Transverse colon (tissue), 4 donors: ENCODE measurements at places on chromosomes 2 and 18. TPM values are rescaled to one million over a fixed set of nuclear protein-coding genes. Genes with fewer than 3 reads are reported as not detected.

TEX44 gene
- not detected for total RNA-seq

LIMS3 gene
- total RNA-seq, result 3.7 TPM

PJVK gene
- total RNA-seq, result not detected

SCLY gene
- 11.1 TPM for total RNA-seq

CD207 gene
- 0.95 TPM for total RNA-seq

DSG2 gene
- 272 TPM for total RNA-seq

REG1A gene
- not detected for total RNA-seq

GRCh38 chr2:34401186-34401585, 802.1 kb upstream of the FAM98A start:
- no peak for DNase-seq
- no peaks in the 10 kb centered on the region for H3K36me3 ChIP-seq
- no peaks in the 10 kb centered on the region for H3K4me1 ChIP-seq
- no peaks in the 10 kb centered on the region for H3K27me3 ChIP-seq

DNA sequence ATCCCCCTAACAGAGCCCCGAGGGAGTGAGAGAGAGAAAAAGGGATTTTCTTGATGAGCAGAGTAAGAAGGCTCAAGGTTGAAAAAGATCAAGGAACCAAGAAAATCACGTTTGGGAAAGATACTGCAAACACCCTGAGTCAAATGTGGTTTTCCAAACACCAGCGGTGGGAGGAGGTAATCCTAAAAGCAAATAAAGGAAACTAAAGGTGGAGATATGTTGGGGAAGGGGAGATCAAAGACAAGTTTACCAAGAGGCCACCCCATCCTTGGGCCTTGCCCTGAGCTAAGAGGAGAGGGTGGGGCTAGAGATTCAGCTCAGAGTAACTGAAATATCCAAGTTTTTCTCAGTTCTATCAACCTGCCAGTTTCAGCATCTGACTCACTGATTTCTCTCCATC, 332.3 kb downstream of the ETAA1 start:
- no peaks in the 10 kb centered on the region for H3K4me1 ChIP-seq
- no peak overlapping the region for H3K27ac ChIP-seq
- H3K4me3 ChIP-seq, result no peak overlapping the region
- DNase-seq, result no peak
- no peaks in the 10 kb centered on the region for H3K27me3 ChIP-seq

GRCh38 chr2:24517247-24517646, 26.2 kb downstream of the NCOA1 start:
- peaks cover 14% of the 10 kb centered on the region for H3K4me1 ChIP-seq
- H3K27me3 ChIP-seq, result no peaks in the 10 kb centered on the region
- H3K36me3 ChIP-seq, result no peaks in the 10 kb centered on the region
- no peak overlapping the region for H3K4me3 ChIP-seq

DNA sequence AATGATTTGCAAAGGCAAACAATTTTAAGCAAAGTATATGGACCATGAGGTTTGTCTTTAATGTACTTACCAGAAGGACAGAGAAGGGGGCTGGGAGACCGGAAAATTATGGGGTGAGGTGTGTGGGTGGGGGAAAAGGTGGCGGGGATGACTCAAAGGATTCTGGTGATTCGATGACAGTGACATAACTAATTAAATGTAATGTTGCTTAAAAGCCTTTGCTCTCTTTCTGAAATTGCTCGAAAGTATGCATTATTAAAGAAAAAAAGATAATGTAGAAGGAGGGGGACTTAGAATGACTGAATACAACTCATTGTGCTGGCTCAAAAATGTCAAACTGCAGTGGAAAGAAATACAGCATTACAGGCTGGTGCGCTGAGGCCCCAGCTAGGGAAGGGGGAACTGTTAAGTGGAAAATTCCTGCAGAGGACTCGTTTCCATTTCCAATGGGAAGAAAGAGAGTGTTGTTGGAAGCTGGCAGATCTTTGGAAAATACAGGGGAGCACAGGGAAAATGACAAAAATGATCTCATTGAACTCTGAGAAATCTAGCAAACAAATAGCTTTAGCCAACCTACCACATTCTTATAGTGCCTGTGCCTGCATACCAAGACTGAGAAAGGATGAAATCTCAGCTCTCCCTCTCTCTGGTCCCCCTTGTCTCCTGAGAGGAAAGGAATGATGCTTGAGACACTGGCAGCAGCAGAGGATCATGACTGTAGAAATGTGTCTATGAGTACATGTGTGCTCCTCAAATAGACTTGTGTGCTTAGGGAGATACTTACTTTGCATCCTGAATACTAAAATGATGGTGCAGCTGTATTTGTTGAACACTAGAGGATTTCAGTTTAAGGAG, 632.4 kb downstream of the NYAP2 start:
- peaks cover 23% of the 10 kb centered on the region for H3K27me3 ChIP-seq
- DNase-seq, result no peak
- no peak overlapping the region for H3K27ac ChIP-seq
- H3K4me3 ChIP-seq, result peak overlapping the region; percentile 25
- no peaks in the 10 kb centered on the region for H3K36me3 ChIP-seq
- H3K4me1 ChIP-seq, result no peaks in the 10 kb centered on the region

DNA sequence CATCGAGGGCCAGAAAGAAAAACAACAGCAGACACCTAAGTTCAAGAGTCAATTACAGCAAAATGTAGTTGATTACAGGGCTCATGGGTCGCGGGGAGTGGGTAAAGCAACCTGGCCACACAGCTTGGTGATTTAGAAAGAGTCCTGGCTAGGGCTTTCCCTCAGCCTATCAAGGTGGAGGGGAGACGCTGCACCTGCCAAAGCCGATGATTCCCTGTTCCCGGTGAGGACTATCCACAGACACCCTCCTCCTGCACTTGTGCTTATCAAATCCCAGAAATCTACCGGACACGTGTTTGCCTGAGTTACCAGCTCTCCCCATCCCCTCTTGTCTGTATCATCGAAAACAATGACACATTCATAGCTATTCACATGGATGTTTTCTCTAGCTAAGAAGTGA, 7.0 kb upstream of the SOX11 start:
- no peak for DNase-seq
- H3K4me1 ChIP-seq, result no peaks in the 10 kb centered on the region
- H3K27ac ChIP-seq, result no peak overlapping the region
- no peak overlapping the region for H3K4me3 ChIP-seq
- peaks cover 4% of the 10 kb centered on the region for H3K27me3 ChIP-seq

GRCh38 chr2:170563401-170563800, 151.7 kb upstream of the SP5 start:
- H3K4me3 ChIP-seq, result no peak overlapping the region
- no peak overlapping the region for H3K27ac ChIP-seq
- DNase-seq, result no peak
- H3K27me3 ChIP-seq, result no peaks in the 10 kb centered on the region
- no peaks in the 10 kb centered on the region for H3K36me3 ChIP-seq
- H3K4me1 ChIP-seq, result no peaks in the 10 kb centered on the region

DNA sequence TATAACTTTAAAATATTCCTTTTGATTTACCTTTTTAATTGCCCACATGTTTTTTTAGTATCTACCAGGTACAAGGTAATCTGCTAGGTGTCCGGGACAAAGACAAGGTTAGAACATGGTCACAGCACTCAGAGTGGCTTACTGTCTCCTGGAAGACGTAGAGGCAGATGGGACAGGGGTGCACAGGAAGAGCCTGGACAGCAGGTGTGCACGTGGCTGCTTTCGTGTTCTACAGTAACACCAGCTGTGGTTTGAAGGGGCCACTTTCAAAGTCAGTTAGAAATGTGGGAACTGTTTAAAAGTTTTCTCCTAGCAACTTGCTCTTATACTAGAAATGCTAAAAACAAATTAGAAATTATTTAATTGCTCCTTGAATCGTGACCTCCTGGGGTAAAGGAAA, 102.9 kb upstream of the ALPP start:
- peak; percentile 26 for DNase-seq
- H3K27ac ChIP-seq, result peak overlapping the region; percentile 35
- no peak overlapping the region for H3K4me3 ChIP-seq
- H3K27me3 ChIP-seq, result no peaks in the 10 kb centered on the region

GRCh38 chr18:31039426-31039825, 3.1 kb downstream of the DSC3 start:
- no peak overlapping the region for H3K27ac ChIP-seq

DNA sequence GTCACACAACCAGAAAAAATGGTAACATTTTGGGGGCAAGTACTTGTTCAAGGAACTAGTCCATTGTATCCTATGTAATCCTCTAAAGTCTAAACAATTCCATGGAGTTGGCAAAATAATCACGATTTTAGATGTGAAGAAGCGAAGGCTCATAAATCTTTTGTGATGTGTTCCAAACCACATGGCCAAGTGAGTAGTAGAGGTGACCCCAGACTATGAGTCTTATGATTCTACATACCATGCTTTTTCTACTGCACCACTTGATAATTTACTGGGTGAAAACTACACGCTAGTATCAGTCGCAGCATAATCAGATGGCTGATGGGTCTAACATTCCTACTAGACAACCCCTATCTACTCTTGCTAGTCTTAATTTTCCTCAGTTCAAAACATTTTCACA, 371.4 kb downstream of the OSR1 start:
- no peaks in the 10 kb centered on the region for H3K4me1 ChIP-seq
- no peak for DNase-seq
- no peak overlapping the region for H3K4me3 ChIP-seq

DNA sequence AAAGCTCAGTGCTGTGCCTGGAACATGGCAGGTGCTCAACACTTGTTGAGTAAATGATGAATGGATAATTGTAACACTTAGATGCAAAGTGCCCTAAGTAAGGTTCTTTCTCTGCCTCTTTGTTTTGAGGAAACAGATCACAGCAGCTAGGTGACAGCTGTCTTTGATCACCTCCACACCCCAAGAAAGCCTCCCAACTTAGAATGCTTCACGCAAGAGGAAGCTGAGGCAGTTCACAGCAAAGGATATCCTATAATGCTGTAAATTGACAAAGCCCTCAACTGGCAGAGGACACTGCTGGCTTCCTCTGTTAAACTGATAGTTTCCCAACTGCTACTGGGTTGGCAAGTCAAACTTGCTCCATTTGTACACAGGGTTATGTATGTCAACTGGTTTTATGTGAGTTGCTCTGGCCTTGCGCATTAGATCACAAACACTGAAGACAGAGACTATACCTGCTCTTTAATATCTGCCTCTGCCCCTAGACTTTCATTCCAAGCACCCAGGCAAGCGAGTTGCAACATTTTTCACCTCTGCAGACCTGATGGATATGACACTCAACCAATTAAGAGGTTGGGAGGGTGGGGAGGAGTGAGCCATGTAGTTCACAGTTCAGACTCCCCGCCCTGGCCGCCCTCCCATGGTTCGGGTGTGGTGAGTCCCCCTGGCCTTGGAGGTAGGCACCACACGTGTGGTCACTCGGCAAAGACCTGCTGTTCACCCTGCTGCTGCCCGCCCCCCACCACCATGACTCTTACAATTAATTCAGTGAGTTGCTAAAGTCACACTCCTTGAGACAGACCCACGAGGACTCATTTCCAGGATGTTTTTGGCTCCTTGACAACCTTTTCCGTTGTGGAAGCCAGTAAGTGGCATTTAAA, 4.8 kb upstream of the MALL start:
- peaks cover 15% of the 10 kb centered on the region for H3K4me1 ChIP-seq
- H3K27ac ChIP-seq, result no peak overlapping the region
- DNase-seq, result no peak
- H3K4me3 ChIP-seq, result no peak overlapping the region

- no peak overlapping the region for H3K4me3 ChIP-seq
- no peaks in the 10 kb centered on the region for H3K36me3 ChIP-seq
- peaks cover 39% of the 10 kb centered on the region for H3K4me1 ChIP-seq
- no peak for DNase-seq
- no peaks in the 10 kb centered on the region for H3K27me3 ChIP-seq
Observed at GRCh38 chr2:27960237-27960912, 69.8 kb downstream of the BABAM2 start.

DNA sequence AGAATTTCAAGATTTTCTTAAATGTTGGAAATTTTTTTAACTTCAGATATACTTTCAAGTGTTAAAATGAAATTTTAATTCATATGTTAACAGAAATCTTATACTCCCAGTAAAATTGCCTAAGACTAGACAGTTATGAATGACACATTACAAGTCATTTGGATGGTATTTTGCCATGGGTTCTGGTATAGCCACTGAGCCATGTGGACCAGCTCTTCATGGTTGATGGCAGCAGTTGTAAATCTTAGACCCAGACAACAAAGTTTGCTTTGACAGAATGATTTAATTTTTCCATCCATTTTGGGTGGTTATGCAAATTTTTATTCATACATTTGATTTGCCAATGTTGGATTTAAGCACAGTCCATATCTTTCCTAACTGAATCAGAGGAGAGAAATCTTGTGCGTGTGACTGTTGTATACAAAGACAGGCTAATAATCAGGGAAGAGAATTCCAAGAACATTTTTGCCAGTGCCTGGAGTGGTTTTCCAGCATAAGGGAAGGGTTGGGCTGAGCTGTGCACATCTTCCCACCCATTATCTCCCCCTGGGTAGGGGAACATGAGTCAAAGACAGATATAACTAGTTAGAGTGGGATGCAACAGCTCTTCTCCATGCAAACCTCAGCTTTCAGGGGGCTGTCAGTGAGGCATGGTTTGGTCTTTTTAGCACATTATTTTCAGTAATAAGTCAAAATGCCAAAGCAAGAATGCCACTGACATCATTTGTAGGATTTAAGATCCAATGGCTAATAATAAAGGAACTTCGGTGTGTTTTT, 28.1 kb upstream of the INPP4A start:
- no peaks in the 10 kb centered on the region for H3K27me3 ChIP-seq
- no peaks in the 10 kb centered on the region for H3K4me1 ChIP-seq
- H3K36me3 ChIP-seq, result no peaks in the 10 kb centered on the region
- H3K4me3 ChIP-seq, result no peak overlapping the region
- no peak overlapping the region for H3K27ac ChIP-seq

DNA sequence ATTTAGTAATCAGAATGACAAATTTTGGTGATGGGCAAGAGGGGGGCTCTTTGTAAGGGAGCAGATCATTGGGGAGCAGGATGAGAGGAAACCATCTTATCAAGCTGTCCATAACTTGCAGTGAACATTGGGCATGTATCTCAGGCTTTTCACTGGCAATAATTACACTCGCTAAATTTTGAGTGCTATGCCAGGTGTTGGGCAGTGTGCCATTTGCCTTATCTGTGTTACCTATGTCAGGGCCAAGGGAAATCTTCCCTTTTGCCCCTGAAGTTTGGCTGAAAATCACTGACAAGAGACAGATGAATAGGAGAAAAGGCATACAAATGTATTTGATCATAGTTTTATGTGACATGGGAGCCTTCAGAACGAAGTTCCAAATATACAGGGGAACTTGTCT, 39.0 kb downstream of the NOSTRIN start:
- no peak overlapping the region for H3K27ac ChIP-seq
- no peak overlapping the region for H3K4me3 ChIP-seq
- DNase-seq, result no peak
- no peaks in the 10 kb centered on the region for H3K27me3 ChIP-seq
- H3K4me1 ChIP-seq, result no peaks in the 10 kb centered on the region
- H3K36me3 ChIP-seq, result no peaks in the 10 kb centered on the region
